ENCODE measurements at places on chromosomes 2 and 18. TPM values are rescaled to one million over a fixed set of nuclear protein-coding genes. Genes with fewer than 3 reads are reported as not detected.

- DNase-seq = no peak
Measured at GRCh38 chr2:10345126-10345525, 42.4 kb downstream of the HPCAL1 start.

IL1F10 gene
- total RNA-seq = not detected

RIT2 gene
- total RNA-seq = not detected

DQX1 gene
- 2.0 TPM for total RNA-seq

- DNase-seq = no peak
Measured at GRCh38 chr2:64795024-64795592, 141.4 kb upstream of the SERTAD2 start.

IL37 gene
- total RNA-seq = not detected

DNA sequence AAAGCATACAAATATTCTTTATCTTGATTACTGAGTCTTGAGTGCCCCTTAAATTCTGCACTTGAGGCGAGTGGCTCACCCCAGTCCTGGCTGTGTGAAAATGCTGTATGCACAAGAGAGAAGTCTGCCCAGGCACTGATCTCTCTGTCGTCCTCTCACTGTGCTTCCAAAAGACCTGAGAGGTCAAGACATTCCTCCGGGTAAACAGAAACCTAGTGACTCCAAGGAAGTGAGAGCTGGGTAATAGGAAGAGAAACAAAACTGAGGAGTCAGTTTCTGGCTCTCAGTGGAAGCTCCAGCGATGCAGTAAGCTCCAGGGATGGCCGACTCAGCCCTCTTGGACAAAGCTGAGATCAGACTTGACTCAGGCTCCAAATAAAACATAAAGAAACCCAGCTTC lies 70.9 kb downstream of the AAK1 start:
- no peak for DNase-seq

GRCh38 chr2:168039881-168040280 lies 207.5 kb downstream of the STK39 start:
- DNase-seq = no peak

- peak; percentile 27 for DNase-seq
Measured at GRCh38 chr18:7921938-7922587, 354.9 kb downstream of the PTPRM start.

GRCh38 chr2:73285159-73285739 lies 971 bp upstream of the FBXO41 start:
- DNase-seq = no peak

DNA sequence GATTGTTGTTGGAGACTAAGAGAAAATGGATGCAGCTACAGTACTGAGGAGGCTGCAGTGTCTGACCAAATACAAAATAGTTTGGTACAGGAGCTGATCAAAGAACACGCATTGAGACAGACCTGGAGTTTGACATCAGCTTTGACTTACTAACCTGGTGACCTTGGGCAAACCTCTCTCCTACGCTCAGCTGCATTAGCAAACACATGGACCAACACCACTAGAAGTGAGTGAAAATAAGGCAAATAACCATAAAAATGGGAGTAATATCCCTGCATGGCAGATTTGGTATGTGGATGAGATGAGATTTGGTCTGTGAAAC lies 126.5 kb downstream of the LPIN1 start:
- DNase-seq = no peak

NCK2 gene
- 36.6 TPM for total RNA-seq

DUSP19 gene
- 1.6 TPM for total RNA-seq

- DNase-seq = peak; percentile 94
Measured at GRCh38 chr2:226791487-226792081, 8.0 kb downstream of the IRS1 start.

- no peak for DNase-seq
Measured at GRCh38 chr18:808502-808901, 3.5 kb downstream of the YES1 start.

MAPRE2 gene
- total RNA-seq = 11.9 TPM

SERPINB4 gene
- not detected for total RNA-seq

GRCh38 chr18:37570336-37570930 lies 4.8 kb upstream of the CELF4 start:
- DNase-seq = no peak

DNA sequence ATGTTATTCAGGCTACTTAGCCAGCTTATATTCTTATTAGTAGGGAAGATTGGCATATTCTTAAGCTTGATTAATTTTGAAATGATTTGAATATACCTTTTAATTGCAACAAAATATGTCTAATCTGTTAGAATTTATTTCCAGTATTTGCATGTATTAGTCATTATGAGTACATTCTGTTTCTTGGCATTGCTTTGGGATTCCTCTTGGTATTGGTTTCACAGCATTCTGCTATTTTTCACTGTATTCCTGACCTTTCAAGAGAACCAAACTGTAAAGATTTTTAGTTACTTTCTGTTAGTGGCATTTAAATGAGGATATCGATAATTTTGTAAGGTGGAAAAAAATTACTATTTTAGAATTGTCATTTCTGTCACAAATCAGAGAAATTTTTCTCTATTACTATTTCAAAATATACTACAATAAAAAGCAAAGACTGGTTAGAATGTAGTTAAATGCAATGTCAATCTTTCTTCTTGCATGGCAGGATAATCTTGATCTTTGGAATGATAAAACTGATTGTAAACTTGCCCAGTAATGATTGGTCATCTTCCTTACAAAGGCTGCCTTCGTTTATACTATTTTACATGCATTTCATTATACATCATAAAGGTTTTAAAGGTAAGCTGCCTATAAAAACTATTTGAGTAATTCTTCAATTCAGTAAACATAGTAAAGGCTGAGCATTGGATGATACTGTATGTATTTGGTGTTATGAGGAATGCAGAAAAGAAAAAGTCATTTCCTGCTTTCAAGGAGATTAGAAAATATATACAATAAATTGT lies 86.1 kb downstream of the SLC4A10 start:
- no peak for DNase-seq

GRCh38 chr2:119438128-119438656 lies 6.5 kb downstream of the TMEM37 start:
- peak; percentile 41 for DNase-seq

DNA sequence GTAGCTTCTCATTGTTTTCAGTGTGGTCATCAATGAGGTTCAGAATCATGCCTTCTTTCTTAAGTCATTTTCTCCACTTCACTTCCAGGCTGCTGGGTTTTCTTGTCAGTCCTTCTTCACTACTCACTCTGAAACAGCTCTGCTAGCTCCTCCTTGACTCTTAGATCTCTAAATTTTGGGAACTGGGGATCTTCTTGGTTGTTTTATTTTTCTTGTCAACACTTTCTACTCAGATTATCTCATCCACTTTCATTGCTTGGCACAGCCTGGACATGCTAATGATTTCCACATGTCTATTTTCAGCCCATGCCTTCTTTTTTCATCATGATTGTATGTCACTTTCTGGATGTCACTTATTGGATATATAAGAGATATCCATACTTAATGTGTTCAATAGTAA lies 517.8 kb upstream of the DSEL start:
- DNase-seq = no peak

- DNase-seq = no peak
Measured at GRCh38 chr2:137190411-137191195, 425.3 kb downstream of the THSD7B start.

DNA sequence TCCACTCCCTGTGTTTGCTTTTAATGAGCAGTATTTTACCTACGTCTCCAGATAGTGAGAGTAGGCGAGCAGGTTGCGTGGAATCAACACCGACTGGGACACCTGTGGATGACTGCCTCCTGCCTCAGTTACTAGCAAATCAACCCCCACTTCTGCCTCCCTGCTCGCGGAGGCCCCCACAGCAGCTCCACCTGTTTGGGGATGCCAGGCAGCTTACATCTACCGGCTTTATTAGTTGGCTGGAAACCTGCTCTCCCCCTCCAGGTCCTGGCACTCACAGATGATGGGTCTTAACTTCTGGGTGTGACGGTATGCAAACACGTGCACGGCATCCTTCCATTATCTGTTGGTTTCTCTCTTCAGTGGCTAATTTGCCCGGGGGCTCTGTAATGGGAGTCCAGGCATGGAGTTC lies 164.4 kb upstream of the SESTD1 start:
- no peak for DNase-seq

- DNase-seq = no peak
Measured at GRCh38 chr2:201793631-201794030, 12.7 kb upstream of the CDK15 start.

- DNase-seq = no peak
Measured at GRCh38 chr2:26463244-26464192, 14.4 kb downstream of the OTOF start.

CD302 gene
- 30.0 TPM for total RNA-seq

GRCh38 chr18:74820160-74820780 lies 222.6 kb downstream of the ZNF407 start:
- DNase-seq = no peak

DNA sequence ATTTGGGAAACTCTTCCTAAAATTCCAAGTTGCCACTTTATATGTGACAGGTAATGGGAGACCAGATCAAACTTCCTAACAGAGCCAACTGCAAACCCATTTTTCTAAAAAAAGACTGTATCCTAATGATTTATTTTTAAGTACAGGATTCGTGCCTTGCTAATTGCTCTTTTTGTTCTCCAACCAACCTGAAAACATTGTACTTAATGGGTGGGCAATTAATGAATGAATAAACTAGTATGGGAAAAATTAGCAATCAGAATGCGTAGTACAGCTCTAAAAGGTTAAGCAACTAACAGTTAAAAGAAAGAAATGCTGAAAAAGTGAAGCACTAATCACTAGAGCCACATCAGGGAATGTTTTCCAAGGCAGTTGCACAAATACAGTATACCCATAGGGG lies 217.2 kb upstream of the KCNJ3 start:
- no peak for DNase-seq

- no peak for DNase-seq
Measured at GRCh38 chr18:33840212-33840593, 262.2 kb downstream of the ASXL3 start.

DNA sequence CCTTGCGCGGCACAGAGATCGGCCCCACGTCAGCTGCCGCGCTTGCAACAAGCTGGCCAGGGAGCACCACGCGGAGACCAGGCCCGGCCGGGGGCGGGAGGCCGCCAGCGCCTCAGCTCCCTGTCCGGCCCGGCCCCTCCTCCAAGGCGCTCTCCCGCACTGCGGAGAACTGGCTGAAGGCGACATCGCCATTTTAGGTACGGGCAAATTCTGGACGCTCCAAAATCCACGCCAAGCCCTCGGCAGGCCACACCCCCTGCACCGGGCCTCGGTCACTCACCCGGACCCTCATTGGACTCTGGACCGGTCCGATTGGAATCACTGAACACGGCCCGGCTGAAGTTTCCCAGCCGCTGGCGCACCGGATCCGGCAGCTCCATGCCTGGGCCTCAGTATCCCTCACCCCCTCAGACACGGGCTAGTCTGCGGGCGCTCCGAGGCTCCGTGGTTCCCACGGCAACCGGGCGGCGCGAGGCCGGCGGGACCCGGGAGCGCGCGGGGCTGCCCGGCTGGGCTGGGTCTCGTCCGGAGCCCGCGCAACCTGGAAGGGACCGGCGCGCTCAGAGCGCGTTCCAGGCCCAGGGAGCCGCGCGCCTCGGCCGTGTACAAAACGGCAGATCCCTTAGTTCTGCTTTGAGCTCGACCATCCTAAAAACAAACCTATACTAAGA lies at the start of gene TMEM17:
TSS of gene TMEM17 (minus strand) at position 446 of the 671 bp plus-strand sequence. CDS start at position 380, 66 bp downstream.
- peak; percentile 95 for DNase-seq

- DNase-seq = no peak
Measured at GRCh38 chr2:85414761-85415553, 3.6 kb upstream of the SH2D6 start.

CTAGE1 gene
- not detected for total RNA-seq

FECH gene
- 16.8 TPM for total RNA-seq

ARID5A gene
- 8.9 TPM for total RNA-seq

GRCh38 chr2:27178469-27178868 lies 29.7 kb downstream of the TCF23 start:
- no peak for DNase-seq

DNA sequence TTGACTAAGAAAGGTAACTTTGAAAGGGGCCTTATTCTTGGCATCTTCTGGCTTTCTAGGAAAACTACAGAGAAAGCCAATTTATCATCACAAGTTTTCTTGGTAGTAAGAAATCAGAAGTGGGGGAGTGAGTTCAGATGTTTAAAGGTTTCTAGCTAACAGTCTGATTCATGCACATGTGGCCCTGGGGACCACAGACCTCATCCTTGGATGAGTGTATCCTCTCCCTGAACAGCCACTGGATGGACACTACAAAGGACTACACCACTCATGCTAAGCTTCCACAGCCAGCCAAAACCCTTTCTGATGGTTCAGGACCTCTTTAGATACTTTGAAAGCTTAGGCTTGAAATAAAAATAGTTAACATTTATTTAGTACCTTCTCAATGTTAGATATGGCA lies 218.3 kb upstream of the STK17B start:
- no peak for DNase-seq

- no peak for DNase-seq
Measured at GRCh38 chr2:2698182-2699120, 367.4 kb upstream of the MYT1L start.

GRCh38 chr2:129768036-129768386 lies 211.5 kb upstream of the RAB6C start:
- no peak for DNase-seq

DNA sequence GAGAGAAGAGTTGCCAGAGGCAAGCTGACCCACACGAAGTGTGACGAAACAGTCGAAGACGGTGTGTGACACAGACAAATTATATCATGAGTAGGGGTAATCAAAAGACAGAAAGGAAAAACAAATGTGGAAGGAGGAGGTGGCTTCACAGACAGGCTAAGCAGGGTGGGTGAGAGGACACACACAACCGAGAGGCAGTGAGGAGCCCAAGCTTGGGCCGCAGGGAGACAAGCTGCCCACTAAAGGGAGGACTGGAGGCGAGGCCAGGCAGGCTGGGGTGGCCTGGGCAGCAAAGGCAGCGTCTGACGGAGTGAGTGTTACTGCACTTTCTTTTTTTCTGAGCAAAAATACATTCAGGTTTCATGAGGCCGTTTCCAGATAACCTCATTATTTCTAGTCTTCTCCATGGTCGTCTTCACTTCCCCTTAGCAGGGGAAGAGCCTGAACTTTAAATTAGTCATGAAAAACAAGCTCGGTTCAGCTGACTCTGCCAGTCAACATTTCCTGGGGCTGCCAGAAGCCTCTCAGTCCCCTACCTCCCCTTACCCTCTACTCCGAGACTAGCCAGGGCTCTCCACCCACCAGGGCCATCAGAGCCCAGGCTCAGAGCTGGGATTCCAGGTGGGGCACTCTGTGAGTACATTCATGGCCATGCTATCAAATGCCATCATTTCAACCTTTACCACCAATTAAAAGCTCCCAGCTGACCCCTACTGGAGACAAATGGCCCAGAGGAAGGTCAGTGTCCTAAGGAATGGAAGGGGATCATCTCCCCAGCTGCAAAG lies 13.8 kb upstream of the ZFP36L2 start:
- no peak for DNase-seq

CABLES1 gene
- total RNA-seq = 11.9 TPM

- DNase-seq = peak; percentile 98
Measured at GRCh38 chr2:101120124-101120996, 30.8 kb downstream of the TBC1D8 start.

- DNase-seq = no peak
Measured at GRCh38 chr2:16713011-16713423, 47.4 kb upstream of the CYRIA start.

LYPD6 gene
- 2.9 TPM for total RNA-seq

KIAA2012 gene
- not detected for total RNA-seq

- no peak for DNase-seq
Measured at GRCh38 chr2:152064001-152064400, 34.8 kb downstream of the CACNB4 start.

UCN gene
- total RNA-seq = not detected

RNF138 gene
- total RNA-seq = 10.4 TPM

GRCh38 chr2:213234641-213235040 lies 49.6 kb upstream of the SPAG16 start:
- no peak for DNase-seq

Measured in body of pancreas (tissue), 4 donors.